ENCODE measurements at places on chromosomes 12 and 14.

- DNase-seq, result no peak
Measured at GRCh38 chr12:11684393-11684792, 34.9 kb downstream of the ETV6 start.

DNA sequence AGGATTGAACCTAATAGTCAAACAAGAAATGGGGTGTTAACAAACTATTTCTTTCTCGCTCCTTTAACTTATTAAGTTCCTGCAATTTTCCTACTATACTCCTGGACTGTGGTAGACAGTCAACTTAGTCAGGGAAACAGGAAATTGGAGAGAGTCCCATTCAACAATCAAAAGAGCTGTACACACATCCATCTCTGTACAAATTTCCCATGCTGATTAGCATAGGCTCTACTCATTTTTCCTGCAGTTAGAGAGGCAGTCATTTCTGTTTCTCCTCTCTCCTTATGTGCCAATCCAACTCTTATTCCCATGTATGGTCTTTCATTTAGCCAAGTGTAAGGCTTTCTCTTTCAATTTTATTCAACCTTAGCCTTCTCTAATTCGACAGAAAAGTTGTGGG lies 1168.5 kb upstream of the FLRT2 start:
- no peak for DNase-seq

GRCh38 chr12:65611396-65611795 lies 212.9 kb upstream of the HMGA2 start:
- no peak for DNase-seq

GRCh38 chr14:52313462-52313861 lies 650 bp upstream of the PTGER2 start:
- no peak for DNase-seq

DNA sequence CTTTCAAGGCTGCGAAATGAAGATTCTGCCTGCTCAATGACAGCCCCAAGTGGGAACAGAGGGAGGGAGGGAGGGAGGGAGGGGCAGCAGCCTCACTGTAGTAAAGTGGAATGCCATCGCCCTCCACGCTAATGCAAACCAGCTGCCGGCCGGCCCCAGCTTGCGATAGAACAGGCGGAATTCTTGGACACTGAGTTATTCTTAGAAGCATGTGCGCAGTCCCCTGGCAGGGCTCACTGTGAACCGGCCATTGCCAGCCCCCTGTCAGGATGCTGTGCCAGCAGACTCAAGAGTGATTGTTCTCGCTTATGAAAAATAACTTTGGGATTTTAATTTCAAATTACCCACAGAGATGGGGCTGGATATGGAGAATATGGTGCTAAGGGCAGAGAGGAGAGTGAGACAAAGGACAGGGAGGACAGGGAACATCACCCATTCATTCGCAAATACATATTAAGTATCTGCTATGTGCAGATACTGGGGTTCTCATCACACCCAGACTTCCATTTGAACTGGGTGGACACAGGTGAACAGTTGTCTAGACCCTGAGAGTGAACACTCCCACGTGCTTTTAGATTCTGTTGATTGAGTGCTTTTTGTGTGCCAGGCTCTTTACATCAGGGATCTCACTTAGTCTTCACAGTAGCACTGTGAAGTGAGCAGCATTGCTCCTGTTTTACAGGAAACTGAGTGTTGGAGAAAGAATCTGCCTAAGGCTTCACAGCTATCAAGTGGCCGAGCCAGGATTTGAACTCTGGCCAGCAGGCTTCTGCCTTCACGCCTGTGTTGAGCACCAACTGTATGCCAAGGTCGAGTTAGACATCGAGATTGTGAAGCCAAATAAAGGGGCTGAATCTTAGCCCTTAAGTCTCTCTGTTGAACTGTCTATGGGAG lies 192.9 kb downstream of the C12orf75 start:
- DNase-seq, result peak; percentile 9

DNA sequence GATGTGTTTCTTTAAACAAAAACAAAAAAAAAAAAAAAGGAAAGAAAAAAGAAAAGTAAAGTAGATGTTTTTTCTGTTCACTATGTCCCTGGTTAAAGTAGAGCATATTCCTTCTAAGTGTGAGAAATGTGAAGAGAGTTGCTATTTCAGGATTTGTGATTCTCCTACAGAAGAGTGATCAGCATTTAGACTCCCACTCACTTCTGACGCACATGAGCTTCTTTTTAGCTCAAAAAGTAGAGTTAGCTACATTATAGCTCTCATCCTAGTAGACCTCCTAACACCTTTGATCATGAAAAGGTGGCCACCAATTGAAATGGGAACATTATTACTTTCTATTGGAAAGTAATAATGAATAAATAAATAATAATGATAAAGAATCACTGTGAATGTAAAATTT lies 368.2 kb downstream of the NAV3 start:
- no peak for DNase-seq

DNA sequence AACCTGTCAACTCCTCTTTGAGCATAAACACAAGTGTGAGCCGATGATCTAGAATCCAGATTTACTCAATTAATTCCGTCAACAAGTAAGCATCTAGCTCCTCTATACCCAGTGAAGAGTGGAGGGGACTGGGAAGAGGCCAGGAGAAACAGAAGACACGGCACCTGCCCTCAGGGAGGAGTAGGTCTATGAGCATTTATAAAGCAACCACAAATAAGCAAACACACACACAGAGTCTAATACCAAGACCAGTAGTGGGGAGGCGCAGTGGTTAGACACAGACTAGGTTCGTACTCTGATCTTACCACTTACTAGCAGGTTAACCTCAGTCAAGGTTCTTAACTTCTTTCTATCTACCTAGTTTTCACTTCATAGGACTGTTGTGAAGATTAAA lies 5.9 kb upstream of the FOXN3 start:
- DNase-seq, result no peak

DNA sequence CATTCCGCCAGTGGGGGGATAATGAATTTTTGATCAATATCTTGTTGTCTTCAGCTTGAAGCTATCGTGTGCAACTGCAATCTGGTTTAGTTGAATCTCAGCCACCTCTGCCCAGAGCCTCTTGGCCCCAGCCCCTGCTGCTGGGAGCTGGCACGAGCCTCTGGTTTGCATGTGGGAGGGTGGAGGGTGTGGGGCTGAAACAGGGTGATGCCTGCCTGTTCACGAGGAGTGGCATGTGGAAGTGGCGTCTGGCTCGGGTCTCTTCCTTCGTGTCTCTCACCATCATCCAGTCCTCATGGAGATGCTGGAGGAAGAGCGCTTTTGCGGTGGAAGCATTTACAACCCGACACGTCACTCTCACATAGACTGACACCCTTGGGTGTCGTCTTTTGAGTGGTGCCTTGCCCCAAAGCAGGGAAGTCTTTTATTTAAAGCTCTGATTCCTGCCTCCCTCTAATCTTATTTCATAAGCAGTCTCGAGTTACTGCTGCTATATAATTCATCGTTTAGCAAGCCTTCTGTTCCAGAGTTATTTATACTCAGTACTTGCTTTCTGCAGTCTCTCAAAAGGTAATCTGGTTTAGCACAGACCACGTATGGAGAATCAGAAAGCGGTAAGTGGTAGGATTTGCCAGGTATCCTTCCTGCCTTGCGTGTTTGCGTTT lies 64.5 kb downstream of the AACS start:
- no peak for DNase-seq

DNA sequence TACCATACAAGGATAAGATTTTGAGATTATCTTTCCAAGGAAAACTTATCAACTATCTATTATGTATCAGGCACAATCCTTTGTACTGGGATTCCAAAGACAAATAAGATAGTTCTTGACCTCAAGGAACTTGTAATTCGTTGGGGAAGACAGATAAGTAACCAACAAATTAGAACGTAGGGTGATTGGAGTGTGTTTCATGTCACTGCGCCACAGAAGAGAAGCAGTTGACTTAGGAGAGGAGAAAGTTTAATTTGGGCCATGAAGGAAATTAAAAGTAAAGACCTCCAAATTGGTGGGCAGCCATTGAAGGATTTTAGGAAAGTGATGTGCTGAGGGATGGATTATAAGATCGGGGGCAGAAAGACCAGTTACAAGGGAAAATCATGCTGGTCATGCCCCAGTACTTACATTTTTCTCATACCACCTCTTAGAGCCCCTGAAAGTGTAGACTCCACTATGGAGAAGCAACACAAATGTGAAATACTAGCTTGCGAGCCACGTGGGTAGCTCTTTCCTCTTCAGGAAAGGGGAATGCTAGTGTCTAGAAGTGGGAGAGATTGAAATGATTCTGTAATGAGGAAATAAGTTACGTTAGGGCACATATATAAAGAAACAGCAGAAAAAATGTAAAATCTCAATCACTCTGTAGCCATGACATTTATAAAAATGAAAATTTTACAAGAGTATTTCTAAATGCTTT lies 148.7 kb downstream of the ETV6 start:
- no peak for DNase-seq

DNA sequence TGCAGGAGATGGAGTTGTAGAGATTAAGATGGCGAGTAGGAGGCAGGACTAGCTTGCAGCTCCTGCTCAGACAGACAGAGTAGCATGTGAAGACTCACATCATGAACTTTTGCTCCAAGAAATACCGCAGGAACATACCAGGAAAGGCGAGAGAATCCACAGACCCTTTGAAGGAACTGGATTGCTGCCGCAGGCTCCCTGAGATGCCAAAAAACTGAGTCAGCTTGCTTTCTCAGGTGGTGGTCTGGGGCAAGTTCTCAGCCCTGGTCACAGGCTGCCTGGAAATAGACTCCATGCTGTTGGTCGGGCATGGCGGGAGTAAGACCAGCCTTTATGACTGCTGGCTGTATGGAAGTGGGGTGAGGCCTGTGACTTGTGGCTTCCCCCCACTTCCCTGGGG lies 163.6 kb upstream of the NAV3 start:
- DNase-seq, result no peak

GRCh38 chr12:58314610-58315009 lies 373.2 kb downstream of the ATP23 start:
- DNase-seq, result no peak

GRCh38 chr12:47744778-47745436 lies 13.8 kb downstream of the RAPGEF3 start:
- no peak for DNase-seq

- no peak for DNase-seq
Measured at GRCh38 chr12:41564816-41565215, 376.7 kb downstream of the PDZRN4 start.

- DNase-seq, result no peak
Measured at GRCh38 chr12:94290353-94290752, 142.0 kb downstream of the PLXNC1 start.

DNA sequence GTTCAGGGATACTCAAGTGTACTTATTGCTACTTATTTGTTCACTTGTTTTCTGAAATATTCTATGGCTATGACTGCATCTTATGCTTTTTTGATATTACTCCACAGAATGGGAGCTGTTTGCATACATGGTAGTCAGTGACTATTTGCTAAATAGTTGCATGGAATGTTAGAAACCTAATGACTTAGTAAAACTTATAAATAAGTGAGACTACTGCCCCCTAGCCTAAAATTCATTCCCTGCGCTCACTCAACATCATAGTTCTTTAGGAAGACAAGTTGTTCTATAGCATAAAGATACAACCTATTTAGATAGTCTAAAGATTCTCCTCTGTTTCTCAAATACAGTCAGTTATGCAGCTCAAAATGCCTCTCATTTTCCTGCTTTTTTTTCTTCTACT lies 305.5 kb downstream of the CEP128 start:
- no peak for DNase-seq

GRCh38 chr14:61322799-61323290 lies 1.5 kb downstream of the PRKCH start:
- peak; percentile 53 for DNase-seq

GRCh38 chr12:130573235-130573634 lies 142.9 kb downstream of the RIMBP2 start:
- no peak for DNase-seq

DNA sequence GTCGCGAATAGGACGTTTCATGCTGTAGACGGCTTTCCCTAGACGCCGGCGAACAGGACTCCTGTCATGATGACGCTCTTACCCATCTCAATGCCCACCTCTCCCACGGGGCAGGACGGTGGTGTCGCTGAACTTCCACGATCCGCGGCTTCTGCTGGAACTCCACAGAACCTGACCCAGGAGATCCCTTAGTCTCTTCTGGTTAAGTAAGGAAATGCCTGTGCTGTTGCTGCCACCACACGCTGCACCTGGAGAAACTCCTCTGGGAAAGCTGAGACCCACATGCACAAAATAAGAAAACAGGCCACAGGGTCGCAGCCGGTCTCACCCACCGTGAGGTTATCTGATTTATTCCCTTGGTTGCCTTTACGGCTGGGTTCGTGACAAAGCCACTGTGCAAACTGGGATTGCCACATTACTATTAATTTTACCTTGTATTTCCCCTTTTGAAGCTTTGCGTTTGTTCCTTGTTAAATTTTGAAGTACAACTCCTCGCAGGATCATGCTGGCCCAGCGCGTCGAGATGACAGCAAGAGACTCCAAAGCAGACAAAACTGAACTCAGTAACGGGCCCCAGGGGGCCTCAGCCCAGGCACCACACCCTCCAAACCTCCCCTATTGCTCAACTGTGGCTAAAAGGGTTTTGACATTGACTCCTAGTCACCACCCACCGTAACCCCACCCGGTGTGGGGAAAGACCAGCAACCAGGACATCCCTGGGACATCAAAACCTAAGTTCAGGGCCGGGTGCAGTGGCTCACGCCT lies 9.2 kb upstream of the MMP17 start:
- DNase-seq, result no peak

DNA sequence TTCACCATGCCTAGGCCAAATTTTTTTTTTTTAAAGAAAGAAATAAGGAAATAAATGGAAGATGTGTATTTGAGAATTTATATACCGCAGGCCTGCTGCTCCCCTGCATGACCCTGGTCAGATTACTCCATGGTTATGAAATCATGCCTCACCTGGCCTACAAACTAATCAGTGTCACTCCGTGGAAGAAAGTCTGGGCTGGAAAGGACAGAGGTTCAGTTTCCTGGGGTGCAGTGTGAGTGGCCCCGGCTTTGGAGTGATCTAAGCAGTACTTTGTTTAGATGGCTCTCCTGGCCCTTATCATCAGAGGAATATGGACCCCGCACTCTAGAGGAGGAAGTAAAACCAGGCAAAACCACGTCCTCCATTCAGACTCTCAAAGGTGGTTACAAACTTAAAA lies 9.6 kb downstream of the APOBEC1 start:
- DNase-seq, result no peak

- DNase-seq, result no peak
Measured at GRCh38 chr12:87152841-87153528, 876.2 kb downstream of the C12orf50 start.

DNA sequence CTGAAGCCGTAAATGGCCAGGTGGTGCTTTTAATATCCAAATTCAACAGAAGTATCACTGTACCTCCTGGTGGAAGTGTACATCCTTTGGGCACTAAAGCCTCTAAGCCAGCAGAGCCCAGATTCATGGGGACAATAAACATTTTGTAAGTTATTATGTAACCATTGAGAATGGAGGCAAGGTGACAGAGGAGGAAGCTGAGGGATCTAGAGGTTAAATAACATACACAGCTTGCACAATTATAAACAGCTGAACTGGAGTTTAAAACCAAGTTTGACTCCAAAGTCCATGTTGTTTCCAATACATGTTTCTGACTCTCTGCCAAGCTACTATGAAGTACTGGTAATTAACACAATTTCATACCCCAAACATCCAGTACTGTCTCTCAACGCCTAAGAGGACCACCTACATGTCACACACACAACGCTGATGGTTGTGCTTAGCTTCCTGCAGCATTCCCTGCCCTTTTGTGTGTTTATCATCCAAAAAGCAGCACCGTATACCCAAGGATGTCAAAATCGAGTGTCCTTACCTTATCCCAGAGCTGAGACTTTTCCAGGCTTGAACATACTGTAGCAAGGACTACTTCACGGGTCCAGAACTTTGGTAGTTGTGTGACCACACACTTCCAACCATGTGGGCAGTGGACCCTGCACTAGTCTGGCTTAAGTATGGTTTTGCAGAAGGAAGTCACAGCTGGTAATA lies 41.3 kb downstream of the EGLN3 start:
- no peak for DNase-seq

GRCh38 chr14:50040401-50040775 lies 76.0 kb downstream of the VCPKMT start:
- no peak for DNase-seq

Measured in prostate gland (tissue), 2 donors.